Activated T-cell treated with anti-CD3 and anti-CD28 coated beads for 1 hour (primary cell): ENCODE measurements at places on chromosomes 12 and 14.

GRCh38 chr12:11861864-11862600, 208.7 kb upstream of the BCL2L14 start:
- no peak for DNase-seq

DNA sequence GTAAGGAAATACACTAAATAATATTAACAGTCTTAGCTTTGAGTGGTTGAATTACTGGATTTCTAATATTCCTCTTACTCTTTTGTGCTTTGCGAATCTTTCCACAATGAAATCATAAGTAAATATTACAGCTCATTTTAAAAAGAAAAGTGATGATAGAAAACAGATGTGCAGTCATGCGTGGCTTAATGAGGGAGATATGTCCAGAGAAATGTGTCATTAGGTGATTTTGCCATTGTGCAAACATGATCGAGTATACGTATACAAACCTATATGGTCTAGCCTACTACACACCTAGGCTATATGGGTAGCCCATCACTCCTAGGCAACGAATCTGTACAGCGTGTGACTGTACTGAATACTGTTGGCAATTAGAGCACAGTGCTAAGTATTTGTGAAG, 59.3 kb downstream of the SLC15A5 start:
- no peak for DNase-seq

GRCh38 chr12:103495469-103496456, at the start of gene C12orf42:
Gene C12orf42 (minus strand): TSS chr12:103495968. CDS start chr12:103478426, 17,542 bp downstream.
- DNase-seq = peak; percentile 62

- no peak for DNase-seq
These were observed 123.3 kb downstream of the SSPN start for GRCh38 chr12:26318661-26319068.

DNA sequence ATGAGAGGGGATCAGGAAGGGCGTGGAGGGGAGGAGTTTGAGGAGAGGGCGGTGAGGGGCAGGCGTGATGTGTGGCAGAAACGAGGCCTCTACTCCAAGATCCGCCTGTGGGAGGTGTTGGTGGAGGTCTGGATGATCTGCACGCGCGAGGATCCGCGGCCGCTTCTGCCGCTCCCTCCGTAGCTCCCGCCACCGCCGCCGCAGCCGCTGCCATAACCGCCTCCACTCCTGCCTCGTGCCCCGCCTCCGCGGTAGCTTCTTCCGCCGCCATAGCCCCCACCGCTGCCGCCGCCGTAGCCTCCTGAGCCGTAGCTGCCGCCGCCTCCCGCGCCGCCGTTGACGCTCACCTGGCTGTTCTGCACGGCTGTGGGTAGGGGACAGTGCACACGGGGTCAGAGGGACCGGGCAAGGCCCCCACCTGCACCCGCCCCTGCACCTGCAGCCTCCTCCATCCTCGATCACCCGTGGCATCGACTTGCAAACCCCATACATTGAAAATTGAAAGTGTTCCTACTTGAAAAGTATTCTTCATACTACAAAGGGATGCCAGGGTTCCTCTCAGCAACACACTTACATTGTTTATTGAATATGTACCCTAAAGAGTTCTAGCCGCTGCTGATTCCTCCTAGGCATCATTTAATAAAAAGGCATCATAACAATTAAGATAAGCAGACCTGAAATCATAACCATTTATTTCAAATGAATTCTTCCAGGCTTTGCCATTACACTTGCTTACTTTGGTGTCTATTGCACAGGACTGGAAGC, 11.1 kb upstream of the KRT1 start:
- DNase-seq = peak; percentile 46

GRCh38 chr14:98035396-98035795, 1236.6 kb downstream of the BCL11B start:
- no peak for DNase-seq

DNA sequence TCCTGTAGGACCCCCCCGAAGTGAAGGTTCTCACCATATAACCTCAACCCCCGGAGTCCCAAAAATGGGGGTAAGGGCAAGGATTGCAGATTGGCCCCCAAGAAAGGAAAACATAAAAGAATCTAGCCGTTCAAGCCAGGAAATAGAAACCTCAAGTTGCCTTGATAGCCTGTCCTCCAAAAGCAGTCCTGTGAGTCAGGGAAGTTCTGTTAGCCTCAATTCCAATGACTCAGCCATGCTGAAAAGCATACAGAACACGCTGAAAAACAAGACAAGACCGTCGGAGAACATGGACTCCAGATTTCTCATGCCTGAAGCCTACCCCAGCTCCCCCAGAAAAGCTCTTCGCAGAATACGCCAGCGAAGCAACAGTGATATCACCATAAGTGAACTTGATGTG, 344.2 kb upstream of the RGS6 start:
- DNase-seq = no peak

- no peak for DNase-seq
These were observed 98.1 kb downstream of the ZFC3H1 start for GRCh38 chr12:71565535-71565934.

GRCh38 chr14:79965896-79966295, 245.4 kb downstream of the DIO2 start:
- no peak for DNase-seq

DNA sequence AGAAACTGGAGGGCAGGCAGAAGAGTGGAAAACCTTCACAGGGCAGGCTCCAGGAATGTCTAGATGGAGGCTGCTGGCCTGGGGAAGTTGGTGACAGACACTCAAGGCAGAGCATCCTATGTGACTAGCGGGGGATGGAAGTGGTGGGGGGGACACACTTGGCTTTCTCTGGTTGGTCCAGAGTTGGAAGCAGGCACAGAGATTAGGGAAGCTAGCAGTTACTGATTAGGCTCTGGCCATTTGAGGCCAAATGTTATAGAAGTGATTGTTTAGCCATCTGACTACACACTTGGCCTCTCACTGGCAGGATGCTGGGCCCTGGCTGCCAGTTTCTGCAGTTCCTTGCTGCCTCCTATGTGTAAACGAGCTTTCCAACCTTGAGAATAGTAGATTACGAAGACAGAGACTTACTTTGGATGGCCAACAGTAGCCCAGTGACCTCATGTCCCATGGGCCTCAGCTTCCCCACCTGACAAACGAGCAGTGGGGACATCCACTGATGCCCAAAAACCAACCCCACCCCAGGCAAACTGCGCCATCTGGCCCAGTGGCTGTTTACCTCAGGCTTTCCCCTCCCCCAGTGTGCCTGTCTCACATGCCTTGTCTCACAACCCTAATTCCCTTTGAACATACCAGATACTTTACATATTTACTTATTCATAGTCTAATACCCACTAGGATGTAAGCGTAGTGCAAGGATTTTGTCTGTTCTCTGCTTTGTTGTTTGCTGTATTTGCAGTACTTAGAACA, 102.7 kb downstream of the PAPLN start:
- no peak for DNase-seq

DNA sequence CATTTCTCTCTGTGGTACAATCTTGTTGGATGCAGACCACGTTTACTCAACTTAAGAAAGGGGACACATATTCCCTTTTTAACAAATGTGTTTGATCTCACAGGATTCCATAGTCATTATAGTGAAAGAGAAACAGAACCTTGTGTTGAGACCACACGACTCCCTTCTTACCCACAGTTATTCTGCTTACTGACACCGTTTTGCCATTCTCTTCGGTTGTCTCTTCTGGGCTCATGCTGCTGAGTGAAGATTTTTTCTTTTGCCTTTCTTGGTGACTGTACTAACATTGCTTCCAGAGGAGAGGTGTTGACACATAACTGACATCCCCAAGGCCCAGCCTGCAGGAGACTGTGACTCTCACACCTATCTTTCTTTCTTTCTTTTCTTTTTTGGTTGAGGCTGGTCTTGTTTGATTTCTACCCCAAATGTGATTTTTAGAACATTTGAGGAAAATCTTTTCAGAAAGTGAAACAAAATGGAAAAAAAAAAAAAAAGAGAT, 61.2 kb upstream of the OTOGL start:
- no peak for DNase-seq

- no peak for DNase-seq
These were observed 153.9 kb downstream of the PIK3C2G start for GRCh38 chr12:18415227-18415626.

DNA sequence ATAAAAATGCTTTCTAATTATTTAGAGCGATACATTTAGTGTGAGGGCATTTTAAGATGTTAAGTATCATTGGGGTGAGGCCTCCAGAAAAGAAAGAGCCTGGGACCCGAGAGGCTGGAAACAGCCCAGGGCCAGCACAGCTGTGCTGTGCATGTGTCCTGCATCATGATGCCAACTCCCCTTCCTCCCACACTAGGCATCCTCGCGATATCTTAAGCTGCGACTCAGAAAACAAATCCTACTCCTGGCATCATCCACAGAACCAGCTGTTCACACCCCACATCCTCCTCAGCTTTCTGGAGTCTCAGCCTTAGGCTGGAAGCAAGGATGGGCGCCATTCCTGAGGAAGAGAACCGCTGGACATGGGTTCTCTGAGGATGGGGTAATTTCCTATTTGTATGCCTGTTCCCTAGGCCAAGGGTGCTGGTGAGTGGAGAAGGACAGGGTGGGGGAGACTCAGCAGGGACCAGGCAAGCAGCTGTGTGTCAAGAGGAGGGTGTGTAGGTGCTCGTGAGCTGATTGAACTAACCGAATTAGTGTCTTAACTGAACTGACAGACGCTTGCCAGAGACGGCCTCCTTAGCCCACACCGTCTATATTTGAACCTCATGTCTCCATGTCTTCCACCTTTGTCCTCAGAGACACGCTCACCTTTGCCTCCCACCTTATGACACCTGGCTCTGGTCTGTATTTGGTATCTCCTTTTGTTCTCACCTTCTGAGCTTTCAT, 15.6 kb upstream of the MCRS1 start:
- DNase-seq = no peak

DNA sequence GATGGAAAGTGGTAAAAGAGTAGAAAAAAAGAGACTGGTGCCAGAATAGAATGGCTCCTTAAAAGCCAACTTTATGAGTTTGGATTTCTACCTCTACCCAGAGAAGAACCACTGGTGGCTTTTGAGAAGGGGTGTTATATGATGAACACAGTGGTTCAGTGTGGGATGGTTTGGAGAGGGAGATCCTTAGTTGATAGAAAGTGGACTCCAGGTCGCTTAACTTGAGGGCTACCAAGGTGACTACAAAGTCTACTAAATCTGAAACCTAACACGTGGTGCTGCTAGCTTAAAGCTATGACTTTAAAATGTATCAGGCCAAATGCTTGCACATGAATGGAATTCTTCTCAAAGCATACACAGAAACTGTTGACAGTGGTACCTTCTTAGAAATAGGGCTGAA, 8.4 kb downstream of the SPTB start:
- no peak for DNase-seq

GRCh38 chr12:58888131-58888783, 32.0 kb downstream of the LRIG3 start:
- no peak for DNase-seq

DNA sequence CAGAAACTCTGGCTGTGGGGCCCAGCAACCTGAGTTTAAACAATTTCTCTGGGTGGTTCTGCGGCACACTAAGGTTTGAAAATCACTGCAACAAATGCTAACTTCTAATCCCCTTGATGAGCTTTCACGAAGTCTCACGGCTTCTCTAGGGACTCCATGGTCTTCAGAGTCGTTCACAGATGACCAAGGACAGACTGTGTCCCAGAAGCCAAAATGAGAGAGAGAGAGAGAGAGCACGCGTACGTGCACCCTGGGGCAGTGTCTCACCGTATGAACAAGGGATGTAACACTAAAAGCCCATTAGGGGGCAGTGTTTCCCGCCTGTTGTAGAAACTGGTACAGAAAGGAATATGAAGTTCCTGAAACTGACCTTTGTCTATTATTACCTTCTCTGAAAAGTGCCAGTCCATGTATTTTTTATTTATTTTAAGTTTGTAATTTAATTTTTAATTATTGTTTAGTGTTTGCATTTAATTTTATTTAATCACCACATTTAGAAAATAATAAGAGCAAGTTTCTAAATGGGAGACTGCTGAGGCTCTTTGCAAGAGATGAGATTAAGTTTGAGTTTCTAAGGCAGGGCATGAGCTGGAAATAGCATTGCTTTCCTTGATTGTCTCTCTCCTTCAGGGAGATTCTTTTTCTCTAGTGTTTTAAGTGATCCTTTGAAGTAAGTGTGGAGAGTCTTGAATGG, 3.4 kb downstream of the APOLD1 start:
- peak; percentile 49 for DNase-seq

GRCh38 chr14:22332686-22333421, 256.2 kb downstream of the DAD1 start:
- no peak for DNase-seq

DNA sequence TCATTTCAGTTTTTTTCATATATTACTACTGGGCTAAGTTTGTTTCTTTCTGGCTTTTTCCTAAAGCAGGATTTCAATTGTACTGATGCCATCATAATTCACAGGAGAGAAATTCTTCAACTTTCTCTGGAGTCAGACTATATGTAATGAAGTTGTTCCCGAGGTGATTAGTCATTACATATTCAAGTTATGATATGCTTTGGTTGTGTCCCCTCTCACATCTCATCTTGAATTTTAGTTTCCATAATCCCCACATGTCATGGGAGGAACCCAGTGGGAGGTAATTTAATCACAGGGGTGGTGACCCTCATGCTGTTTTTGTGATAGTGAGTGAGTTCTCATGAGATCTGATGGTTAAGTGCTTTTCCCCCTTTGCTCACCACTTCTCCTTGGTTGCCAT, 227.5 kb upstream of the LRIG3 start:
- no peak for DNase-seq

DNA sequence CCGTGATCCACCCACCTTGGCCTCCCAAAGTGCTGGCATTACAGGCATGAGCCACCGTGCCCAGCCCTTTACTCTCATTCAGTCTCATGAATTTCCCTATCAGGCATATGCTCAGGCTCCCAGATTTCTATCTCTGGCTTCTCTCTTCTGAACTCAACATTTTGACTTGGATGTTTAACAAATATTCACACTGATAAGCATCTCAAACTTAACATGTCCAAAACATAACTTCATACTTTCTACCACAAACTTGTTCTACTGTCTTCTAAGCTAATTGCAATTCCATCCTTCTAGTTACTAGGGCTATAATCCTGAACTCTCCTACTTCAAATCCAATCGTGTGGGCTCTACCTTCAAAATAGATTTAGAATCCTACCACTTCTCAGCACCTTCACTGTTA, 73.9 kb upstream of the PAWR start:
- no peak for DNase-seq

DNA sequence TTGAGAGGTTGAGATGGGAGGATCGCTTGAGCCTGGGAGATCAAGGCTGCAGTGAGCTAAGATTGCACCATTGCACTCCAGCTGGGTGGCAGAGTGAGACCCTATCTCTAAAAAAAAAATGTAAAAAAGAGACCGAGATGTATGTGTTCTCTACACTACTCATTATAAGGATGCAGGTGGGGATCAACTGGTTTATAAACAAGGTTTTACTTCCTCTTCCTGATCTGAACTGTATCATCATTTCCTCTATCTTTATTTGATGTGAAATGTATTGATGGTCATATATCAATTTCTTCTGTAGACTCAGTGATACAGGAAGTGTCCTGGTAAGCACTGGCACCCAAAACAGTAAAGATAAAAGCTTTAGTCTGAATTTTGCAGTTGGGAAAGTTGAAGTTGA, 20.1 kb upstream of the USP44 start:
- DNase-seq = no peak
